ENCODE measurements at places on chromosomes 2 and 18.

DNA sequence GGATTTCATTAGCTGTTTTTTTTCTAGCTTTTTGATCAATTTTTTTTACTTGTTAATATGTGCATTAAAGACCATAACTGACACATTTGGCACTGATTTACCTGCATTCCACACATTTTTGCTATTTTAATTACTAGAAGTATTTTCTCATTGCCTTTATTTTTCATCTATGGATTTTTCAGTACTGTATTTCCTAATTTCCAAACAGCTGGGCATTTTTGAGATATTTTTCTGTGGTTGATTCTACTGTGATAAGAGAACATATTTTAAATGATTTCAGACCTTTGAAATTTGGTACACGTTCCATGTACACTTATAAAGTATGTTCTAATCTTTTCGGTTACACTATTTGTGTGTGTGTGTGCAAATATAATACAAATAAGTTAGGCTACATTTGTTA is 135.3 kb downstream of the PARD3B start:
- no peak for DNase-seq

- no peak for DNase-seq
These were observed 2.6 kb upstream of the TMEFF2 start for GRCh38 chr2:192197357-192197756.

DNA sequence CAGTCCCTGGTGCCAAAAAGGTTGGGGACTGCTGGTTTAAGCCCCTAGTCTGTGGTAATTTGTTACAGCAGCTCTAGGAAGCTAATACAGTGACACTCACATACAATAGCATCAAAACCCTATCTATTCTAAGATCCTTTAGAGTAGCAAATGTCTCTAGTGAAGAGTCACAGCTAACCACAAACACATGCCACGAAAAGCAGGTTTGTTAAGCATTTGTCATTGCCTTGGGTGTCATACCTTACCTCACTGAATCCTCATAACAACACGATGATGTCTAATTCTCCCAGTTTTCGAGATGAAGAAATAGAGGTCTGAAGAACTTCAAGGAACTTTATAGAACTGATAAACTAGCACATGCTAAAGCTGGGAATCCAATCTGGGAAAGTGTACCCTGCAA is 29.6 kb upstream of the RNF152 start:
- DNase-seq: no peak

- no peak for DNase-seq
These were observed 167.6 kb downstream of the FAM210A start for GRCh38 chr18:13558790-13559189.

GRCh38 chr2:11559786-11560155 is 25.9 kb downstream of the GREB1 start:
- DNase-seq: no peak

GRCh38 chr18:12765126-12765525 is 62.3 kb downstream of the PSMG2 start:
- DNase-seq: no peak

DNA sequence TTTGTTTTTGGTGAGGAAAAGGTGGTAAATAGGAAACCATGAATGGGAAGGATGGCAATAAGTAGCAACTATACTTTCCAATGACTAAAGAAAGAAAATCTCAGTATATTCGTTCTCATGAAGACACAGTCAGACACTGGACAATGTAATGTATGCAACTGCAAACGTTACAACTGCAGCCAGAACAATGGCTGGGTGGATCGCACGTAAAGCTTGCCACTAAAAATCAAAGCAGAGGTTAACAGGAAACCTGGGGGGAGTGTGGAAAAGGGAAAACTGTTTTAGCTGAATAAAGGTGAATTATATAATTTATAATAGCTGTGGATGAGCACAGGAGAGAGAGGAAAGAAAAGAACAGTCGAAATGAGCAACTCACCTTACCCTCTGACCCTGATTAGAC is 33.3 kb downstream of the NEMP2 start:
- DNase-seq: no peak

DNA sequence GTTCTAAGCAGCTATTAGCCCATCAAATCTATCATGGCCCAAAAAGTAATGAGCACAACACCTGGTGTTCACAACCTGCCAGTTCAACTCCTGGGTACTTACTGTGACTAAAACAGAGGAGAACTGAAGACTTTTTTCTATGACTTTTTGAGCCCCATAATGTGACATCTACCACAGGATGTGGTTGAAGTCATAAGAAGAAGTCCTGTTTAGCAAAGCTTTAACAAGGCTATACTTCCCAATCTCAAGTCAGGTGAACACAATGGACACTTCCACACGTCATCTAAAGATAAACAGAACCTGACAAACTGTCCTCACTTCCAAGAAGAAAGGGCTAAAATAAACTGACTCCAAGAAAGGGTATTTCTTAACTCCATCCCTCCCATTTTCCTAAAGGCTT is 138.8 kb downstream of the ATAD2B start:
- no peak for DNase-seq

DNA sequence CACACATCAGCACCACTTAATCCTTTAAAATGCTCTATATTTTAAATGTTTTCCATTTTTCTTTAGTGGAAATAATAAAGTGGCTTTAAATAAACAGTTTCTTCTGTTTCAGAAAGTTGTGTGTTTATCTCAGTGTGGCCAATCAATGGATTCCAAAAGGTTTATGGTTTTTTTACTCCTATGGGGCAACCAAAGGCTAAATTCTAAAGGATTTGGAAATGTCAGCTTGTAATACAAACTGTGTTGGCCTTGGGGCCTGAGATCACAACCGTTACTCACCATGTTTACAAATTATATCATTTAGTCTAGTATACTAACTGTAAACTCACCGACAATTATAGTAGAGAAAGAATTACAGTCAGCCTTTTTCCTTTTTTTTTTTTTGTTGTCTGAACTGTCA is 827.2 kb downstream of the EPHA4 start:
- DNase-seq: no peak

GRCh38 chr2:101803945-101804696 is 106.6 kb downstream of the MAP4K4 start:
- no peak for DNase-seq

GRCh38 chr18:39350945-39351344 is 1785.3 kb upstream of the CELF4 start:
- DNase-seq: no peak

Measured in activated naive CD4-positive, alpha-beta T cell treated with anti-CD3 and anti-CD28 coated beads, Interleukin-2, amount 10 ng/mL, durations not matched to agents 7 days and 5 days (primary cell).